ENCODE measurements at places on chromosomes 3 and 15.

DNA sequence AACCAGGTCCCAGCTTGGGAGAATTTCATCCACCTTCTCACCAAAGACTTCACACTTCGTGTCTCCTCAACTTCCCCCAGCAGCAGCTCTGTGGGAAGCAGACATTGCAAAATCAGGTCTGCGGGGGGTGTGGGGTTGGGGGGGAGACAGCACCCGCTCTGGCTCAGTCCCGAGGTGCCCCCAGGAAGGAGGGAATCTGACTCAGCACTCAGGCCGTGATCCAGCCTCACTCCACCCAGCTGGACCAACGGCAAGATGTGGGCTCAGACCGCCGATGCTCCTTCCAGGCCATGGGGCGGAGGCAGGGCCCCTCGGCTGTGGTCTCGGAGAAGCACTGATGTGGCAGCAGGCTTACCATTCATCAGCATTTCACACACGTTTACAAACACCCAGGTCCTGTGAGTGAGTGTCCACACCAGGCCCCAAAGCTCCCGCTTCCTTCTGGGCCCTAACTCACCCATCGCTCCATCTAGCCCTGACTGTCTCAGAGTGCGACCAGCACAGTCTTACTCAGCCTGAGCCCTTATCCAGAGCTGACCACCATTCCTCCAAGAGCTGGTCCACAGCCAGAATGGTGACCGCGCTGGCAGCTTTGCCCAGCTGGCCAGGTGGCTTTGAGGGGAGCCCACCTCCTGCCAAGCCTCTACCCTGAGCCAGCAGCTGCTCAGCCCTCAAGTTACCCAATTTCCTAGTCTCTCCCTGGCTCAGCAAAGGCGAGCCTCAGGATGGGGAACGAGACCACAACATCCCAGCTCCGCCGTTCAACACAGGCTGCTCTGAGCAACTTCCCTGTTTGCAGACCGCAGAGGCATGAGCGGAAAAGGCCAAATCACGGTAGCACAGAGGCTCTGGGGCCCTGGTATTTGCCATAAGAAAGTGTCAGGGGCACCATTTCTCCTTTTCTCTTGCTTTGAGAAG lies 3.3 kb downstream of the STAB1 start:
- DNase-seq, result no peak

GRCh38 chr15:48459571-48460442 lies 128.6 kb downstream of the DUT start:
- no peak for DNase-seq

GRCh38 chr15:47266566-47266965 lies 450.7 kb upstream of the SEMA6D start:
- no peak for DNase-seq

DNA sequence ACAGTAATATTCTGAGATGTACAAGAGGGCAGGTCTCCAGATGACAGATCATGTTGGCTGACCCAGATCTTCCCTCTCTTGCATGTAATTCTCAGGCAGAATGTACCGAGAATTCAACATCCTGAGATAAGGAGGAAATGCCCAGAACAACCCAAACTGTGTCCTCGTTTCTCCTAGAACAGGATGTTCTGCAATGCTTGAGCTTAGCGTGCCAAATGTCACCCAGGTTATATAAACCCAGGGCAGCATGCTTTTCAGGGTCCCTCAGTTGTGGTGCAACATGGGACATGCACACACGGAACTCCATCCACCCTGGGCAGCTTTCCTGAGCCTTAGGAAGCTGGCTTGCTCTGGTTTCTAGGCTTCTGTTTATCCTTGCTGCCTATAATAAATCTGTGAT lies 102.1 kb upstream of the CMC1 start:
- DNase-seq, result no peak

DNA sequence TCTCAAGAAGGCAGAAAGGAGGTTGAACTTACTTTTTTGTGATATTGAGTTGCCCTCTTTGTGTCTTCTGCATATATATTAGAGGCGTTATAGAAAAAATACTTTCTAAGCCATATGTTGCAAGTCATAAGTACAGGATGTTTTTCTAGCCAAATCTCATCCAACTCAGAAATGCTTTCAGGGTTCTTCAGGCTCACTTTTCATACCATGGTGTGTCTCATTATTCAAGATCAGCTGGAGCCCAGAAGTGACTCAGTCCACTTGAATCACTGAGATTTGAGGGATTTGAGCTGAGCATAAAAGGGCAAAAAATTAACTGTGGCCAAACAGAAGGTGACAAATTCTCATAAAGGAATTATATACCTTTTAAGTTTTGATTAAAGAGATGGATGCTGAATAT lies 157.3 kb downstream of the WNT5A start:
- no peak for DNase-seq

DNA sequence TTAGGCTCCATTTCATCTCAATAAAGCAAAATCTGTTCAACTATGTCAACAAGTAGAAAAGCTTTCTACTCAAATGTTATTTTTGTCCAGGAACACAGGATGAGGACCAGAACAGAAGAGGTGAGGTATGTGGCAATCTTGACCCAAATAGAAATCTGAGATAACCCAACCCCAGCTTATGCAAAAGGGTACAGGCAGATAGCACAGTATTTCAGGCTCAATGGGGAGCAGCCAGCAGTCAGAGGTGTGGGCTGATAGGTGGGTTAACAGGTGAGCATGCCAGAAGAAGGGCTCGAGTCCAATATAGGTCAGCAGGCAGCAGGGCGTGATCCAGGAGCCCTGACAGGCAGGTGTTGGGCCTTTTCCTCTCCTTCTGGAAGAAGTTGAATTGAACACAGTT lies 281.2 kb upstream of the NR2F2 start:
- no peak for DNase-seq

DNA sequence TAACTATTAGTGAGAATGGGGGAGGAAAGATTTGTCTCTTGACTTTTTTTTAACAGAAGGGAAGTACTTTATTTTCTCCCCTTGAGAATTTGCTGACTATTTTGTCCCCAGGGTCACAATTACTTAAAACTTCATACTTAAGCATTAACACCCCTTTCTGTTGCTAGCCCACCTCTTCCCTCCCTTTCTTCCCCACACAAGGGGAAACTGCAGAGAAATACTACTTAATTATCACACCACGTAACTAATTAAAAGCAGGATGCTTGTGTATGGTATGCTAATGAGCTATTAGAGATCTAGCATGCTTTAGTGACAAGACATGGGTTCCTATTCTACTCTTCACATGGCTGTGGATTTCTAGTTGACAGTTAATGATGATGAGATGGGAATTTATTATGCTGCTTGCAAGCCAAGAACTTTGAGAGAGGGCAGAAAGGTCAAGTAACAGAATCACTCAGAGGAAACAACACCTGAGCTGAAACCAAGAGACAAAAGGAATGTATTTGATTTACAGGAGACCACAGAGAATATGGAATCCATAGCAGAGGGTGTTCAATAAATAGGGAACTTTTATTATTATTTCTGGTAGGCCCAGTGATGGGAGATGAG lies 179.2 kb downstream of the LSAMP start:
- no peak for DNase-seq

- DNase-seq, result no peak
These were observed 6.9 kb downstream of the SLC38A3 start for GRCh38 chr3:50211930-50212329.

- DNase-seq, result no peak
These were observed 22.8 kb downstream of the MINDY2 start for GRCh38 chr15:58793862-58794261.

DNA sequence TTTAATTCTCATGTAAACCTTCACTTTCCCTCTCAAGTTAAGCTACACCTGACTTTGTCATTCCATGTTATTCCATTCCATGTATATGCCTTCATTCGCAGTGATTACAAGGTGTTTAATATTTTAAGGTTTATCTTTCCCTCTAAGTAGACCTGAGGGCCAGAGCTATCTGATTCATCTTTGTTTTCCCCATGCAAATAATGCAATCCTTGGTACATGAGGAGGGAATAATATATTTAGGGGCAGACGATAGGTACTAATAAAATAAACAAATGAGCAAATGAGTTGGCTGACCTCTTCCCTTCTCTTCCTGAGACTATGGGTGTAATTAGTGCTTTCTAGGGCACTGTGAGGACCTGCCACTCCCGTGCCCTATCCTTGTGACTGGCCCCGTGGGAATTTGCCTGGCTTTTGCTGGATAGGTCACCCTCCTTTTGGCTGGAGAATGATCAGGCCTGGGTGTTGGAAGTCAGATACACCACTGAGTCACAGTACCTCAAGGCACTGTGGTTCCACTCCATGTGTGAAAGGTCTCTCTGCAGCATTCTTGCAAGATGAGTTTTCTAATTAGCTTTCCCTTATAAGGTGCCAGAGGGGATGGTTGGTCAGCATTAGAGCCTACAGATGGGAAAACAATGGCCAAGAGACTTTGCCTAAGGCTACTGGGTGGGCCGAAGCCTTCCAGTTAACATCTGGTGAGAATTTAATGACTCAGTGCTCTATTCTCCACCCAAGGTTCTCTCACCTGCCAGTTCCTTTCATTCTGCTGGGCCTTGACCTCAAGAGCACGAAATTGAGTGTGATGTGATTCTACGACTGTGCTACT lies 183.2 kb downstream of the P3H2 start:
- no peak for DNase-seq

- no peak for DNase-seq
These were observed 58.3 kb downstream of the LRIG1 start for GRCh38 chr3:66442254-66443117.

- no peak for DNase-seq
These were observed 68.8 kb downstream of the APBA2 start for GRCh38 chr15:28954466-28955159.

GRCh38 chr3:119663885-119664284 lies 3.5 kb upstream of the POPDC2 start:
- DNase-seq, result no peak

- DNase-seq, result no peak
These were observed 73.0 kb upstream of the GLCE start for GRCh38 chr15:69087366-69087976.

GRCh38 chr3:107919239-107919638 lies 171.6 kb downstream of the CD47 start:
- no peak for DNase-seq

GRCh38 chr3:23594894-23595670 lies 210.7 kb upstream of the UBE2E1 start:
- DNase-seq, result no peak

DNA sequence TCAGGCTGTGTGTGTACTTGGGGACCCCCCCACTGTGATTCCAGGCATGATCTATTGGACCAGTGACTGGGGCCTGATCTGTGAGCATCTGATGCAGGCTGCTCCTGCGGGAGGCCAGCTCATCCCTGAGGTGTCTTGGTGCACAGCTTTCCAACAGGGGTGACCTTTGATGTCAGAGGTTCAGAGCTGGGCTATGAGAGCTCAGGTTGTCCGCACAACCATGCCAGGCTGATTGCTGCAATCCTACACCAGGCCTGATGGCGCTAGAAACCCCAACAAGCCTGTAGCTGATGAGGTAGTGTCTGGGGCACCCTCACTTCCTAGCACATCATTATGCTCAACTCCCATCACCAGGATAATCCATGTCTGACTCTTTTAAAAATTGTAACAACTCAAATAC lies 56.1 kb upstream of the CACNA2D3 start:
- no peak for DNase-seq

DNA sequence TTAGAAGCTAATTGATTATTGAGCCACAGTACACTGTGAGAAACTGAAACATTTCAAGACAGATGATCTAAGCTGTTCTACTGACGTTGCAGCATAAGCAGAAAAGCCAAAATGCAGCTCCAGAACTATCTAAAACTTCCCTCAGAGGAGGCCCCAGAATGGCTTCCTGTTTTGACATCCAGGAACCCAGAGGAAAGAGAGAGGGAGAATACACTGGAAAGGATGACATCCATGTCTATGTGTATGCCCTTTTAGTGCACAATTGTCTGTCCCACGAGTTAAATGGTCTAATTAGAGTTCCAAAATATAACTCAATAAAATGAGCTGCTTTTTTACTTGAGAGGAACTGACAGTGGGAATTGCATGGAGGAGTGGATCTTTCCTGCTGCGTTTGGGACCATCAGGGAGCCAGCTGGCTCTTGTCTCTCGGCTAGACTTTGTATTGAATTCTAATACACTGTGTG lies 688.1 kb downstream of the ZNF385D start:
- no peak for DNase-seq

GRCh38 chr15:61057830-61058529 lies 171.1 kb downstream of the RORA start:
- DNase-seq, result no peak

DNA sequence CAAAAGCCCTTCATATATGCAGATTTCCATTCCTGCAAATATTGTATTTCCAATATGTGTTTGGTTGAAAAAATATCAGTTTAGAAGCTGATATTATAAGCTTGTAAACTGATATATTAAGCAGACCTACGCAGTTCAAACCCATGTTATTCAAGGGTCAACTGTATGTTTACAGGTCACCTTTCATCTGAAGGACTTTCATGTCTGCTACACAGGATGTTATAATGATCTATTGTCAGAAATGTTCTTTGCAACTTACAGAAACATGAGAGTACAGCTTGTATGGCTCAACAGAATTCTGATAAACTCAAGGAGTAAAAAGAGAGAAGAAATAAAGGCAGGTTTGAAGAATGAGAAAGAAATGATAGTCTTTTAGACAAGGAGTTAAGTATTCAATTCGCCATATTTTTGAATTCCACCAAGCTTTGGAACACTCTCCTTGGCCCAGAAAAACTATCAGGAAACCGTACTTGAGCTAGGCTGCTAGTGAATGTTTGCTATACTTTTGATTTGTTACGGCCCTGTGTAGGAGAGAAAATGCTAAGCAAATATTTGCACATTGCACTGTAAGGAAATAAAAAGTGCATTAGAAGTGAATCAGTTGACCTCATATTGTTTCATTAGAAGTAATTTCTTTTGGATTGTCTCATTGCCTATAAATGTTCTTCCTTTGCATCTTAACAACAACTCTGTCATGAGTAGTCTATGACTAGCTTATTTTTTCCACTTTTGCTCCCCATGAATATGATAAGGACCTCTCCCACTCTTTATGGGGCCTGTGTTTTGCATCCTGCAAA lies 81.2 kb downstream of the NEK11 start:
- no peak for DNase-seq

GRCh38 chr3:112635674-112636073 lies 5.3 kb downstream of the CCDC80 start:
- no peak for DNase-seq

DNA sequence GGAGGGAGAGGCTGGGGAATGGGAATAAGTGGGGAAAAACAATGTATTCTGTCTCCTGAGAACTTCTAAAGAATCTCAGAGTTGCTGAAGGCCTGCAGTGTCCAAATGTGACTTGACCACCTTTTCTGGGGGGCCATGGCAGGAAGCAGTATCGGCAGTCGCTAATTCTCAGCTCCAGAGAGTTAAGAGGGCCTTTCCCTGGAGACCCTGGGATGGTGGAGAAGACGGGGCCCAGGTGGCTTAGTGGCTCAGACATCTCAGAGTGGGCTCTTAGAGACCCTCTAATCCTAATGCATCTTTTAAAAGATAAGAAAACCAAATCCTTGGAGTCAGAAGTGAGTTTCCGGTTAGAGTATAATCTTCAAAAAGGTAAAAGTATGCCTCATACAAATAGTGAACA lies 15.1 kb downstream of the RTP4 start:
- DNase-seq, result no peak

GRCh38 chr3:190718671-190719070 lies 143.8 kb downstream of the GMNC start:
- no peak for DNase-seq

GRCh38 chr15:92970656-92971055 lies 70.5 kb downstream of the CHD2 start:
- DNase-seq, result no peak

Data from cortex of kidney (tissue), 1 donor.